WTC11 (cell line): ENCODE measurements at places on chromosomes 5 and 9.

DNA sequence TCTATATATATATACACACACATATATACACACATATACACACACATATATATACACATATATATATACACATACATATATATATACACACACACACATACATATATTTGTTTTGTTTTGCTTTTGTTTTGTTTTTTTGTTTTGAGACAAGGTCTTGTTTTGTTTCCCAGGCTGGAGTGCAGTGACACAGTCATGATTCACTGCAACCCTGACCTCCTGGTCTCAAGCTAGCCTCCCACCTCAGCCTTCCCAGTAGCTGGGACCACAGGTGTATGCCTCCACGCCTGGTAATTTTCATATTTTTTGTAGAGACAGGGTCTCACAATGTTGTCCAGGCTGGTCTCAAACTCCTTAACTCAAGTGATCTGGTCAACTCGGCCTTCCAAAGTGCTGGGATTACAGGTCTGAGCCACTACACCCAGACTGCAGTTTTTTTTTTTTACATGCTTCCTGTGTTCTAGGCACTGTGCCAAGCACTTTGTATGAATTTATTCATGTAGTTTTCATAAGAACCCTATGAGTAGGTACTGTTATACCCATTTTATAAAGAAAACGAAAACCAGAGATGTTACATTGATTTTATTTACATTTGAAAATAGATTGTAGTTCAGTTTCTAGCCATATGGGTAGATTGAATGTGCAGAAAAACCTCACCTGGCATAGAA, 120.7 kb downstream of the PBX3 start:
- DNase-seq, result no peak

DNA sequence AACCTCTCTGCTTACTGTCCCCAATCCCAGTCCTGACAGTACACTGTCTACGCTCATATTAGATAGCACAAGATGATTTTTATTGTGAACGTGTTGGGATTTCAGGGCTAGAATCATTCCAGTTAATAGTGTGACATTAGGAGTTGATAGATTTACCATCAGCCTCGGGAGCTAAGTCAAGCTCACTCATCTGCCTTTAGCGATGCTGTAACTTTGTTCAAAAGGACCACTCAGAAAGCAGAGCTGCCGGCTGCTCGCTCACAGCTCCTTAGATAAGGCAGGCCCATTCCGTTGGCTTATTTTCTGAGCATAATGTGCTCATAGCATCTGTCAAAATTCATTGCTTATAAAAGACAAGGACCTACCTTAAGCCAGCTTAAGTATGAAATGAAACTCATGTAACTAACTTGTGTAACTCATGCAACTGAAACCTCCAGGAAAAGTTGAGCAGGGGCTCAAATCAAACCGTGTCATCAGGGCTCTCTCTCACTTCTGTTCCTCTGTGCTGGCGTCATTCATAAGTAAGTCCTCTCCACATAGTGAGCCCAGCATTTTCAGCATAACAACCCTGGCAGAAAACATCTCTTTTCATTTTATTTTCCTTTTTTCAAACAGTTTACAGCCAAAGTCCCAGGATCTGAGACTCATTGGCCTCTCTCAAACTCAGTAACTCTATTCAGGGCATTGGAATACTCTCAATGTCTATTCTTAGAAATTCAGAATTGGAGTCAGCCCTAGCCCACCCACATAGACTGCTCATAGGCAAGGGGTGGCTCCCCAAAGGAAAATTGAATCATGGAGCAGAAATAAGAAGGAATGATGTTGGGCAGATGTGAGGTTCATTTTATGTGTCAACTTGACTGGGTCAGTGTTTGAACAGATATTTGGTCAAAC, 208.8 kb downstream of the MAN2A1 start:
- DNase-seq, result no peak

DNA sequence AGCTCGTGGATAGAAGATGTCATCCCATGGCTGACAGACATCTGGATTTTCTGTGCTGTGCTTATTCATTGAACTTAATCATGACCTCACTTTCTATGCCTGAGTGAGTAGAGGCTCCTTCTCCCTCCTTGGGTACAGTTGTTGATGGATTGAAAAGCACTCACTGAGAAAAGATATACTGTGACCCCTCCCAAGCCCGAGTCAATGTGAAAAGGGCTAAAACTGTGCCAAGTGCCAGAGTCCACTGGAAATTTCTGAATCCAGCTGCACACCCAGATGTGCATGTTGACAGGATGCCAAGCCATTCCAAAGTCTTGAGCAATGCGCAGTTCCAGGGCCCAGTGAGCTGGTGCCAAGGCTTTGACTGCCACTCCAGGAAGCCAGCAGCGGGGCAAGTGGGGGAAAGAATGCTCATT, 473.0 kb downstream of the NTRK2 start:
- no peak for DNase-seq

DNA sequence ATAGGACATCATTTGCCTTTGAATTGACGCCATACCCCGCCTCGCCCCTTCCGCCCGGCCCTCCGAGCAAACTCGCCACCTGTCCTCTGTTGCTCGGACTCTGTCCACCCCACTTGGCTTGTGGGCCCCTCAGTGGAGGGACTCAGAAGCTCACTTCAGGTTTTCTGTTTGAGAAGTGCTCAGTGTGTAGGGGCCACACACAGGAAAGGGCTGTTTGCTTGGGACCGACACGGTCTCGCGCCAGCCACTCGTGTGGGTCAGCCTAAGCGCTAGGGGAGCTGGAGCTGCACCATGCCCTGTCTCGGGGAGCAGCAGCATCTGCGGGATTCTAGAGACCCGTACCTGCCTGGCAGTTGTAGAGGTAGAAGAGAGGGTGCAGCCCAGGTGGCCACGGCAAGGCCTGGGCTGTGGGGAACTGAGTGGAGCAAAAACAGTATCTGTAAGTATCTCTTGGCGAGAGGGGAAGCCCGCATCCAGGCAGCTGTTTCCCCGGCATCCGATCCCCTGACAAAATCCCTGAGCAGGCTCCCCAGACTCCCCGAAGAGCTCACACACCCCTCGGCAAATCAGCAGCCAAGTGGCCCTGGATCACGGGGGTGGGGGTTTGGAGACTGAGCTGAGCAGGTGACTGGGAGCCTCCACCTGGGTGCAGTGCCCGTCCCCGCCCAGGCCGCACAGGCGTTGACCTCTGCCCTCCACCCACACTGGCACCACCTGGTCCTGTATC, 52.2 kb downstream of the COL5A1 start:
- no peak for DNase-seq

- no peak for DNase-seq
Observed at GRCh38 chr9:81729135-81729534, 39.8 kb upstream of the TLE1 start.

DNA sequence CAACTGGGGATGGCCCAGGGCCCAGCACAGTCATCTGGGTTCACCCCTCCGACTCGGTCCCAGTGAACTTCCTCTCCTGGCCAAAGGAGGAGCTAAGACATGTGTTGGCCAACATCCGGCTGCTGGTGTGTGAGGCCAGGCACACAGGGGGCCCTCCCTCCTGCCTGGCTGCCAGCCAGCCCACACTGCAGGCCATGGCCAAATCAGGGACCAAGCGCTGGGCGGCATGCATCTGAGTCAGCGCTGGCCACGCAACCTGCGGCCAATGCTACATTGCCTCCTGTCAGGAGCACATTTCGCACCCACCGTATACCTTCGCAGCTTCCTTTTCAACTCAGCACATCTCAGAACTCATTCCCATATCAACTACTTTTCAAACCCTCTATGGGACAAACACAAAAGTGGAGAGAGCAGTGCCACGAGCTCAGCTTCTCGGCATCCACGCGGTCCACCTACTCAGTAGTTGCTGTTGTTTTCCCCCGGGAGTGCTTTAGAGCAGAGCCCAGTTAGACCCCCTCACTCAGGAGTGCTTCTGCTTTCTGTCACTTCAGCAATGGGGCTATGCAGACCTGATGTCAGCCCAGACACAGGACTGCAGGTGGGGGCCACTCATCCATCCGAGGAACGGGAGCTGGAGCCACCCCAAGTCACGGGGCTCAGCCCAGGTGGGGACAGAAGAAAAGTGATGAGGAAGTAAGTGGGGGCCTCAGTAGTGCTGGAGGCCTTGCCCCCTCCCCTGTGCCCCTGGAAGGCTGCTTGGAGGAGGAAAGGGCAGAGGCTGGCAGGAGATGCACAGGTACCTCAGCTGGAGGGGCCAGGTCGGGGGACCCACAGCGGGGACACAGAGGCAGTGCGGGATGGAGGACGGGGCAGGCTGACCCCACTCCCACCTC, 13.9 kb downstream of the NINJ1 start:
- DNase-seq, result peak; percentile 42

DNA sequence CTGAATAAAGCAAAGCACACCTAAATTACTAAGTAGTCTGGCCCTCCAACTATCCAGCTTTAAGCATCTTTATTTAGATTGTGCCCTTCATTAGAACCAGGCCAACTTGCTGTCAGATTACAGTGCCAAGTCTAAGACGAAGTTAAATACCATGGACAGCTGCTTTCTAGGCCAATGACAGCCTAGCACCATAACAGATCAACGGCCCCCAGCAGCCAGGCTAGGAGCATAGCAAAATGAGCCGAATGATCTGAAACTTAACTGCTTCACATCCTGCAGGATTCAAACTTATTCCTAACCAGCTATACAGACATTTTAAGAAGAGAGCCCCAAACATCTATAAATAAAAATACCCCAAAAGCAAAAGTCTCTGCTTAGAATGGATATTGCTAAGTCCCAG, 6.8 kb downstream of the SLC24A2 start:
- DNase-seq, result no peak

DNA sequence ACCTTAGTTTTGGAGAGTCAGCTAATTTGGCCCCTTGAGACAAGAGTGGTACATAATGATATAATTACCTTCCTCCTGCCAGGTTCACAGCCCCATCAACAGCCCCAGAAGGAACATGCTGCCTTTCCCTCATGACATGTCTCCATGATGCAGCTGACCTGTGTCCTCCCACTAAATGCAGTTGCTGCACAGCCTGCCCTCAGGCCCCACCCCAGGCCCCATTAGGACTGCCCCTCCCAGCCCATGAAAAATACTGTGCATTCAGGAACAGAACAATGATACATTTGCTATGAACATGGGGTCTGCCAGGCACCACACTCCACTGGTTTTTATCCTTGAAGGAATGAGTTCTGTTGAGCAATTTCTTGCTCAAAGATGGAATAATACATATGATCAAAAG, 176.4 kb downstream of the C5orf15 start:
- DNase-seq, result no peak

DNA sequence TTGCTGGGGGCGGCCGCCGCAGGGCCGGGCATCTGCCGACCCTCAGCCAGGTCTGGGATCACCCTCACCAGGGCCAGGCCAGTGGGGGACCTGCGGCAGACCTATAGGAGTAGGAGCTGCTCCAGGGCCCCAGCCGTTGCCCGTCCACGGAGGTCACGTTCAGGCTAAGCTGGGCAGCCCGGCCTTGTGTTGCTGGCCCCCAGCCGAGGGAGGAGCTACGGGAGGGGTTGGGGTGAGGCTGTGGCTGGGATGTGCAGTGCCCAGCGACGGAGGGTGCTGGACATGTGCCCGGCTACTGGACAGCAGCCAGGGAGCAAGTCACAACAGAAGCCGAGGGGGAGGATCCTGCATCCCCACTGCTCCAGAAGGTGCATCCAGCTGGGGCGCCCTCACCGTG, 39.6 kb upstream of the SLC6A19 start:
- DNase-seq, result no peak

- DNase-seq, result no peak
Observed at GRCh38 chr5:4330327-4330726, 734.7 kb downstream of the IRX1 start.

GRCh38 chr5:153755913-153756500, 265.5 kb downstream of the GRIA1 start:
- no peak for DNase-seq

GRCh38 chr5:68196876-68197275, 18.7 kb upstream of the PIK3R1 start:
- no peak for DNase-seq

GRCh38 chr5:113035096-113035495, 58.5 kb downstream of the DCP2 start:
- no peak for DNase-seq

DNA sequence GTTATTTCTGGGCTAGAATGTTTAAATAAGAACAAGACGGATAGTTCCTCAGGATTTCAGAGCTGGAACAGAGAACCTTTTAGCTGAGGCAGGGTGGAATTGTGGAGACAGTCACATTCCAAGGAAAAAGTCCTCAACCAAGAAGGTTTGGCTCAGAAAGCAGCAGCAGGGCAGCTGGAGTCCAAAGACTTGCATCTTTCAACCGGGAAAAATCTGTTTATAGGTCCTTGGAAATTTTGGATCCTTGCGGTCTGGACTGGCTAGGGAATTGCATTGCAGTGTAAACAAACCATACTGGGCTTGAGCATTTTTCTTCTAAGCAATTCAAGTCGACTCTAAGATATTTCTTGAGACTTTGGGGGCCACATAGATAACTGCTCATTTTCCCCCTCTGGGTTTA, 40.8 kb upstream of the HMHB1 start:
- no peak for DNase-seq

GRCh38 chr5:73454379-73455036, 5.9 kb upstream of the FOXD1 start:
- peak; percentile 83 for DNase-seq

DNA sequence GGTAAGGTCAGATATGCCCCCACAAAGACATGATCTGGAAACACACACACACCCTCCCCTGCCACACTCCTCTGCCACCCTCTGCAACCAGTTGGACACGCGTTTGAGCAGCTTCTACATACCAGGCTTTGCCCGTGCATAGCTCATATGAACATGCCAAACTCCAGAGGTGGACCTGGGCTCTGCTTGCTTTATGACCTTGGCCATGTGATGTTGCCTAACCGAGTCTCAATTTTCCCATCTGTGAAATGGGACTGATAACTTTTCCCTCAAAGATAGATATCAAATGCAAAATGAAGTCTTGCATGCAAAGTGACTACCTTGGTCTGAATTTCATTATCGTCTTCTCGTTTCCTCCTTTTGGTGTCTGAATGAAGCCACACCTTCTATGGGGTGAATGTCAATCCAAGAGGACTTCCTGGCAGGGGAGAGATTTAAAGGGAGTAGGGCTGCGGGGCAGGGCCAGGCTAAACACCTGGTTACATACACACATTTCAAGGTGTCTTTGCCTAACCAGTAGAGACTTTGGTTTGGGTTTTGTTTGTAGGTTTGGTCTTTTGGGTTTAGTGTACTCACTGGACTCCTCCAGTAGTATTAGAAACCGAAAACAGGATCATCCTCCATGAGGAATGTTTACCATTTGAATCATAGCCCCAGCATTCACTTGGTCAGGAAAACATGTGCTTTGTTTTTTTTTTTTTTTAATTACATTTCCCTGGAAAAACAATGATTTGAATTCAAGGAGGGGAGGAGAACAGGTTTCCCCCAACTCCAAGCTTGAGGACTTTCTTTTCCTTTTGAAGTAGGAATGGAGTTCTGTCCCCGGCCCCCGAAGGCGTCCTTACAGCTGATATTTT, 63.2 kb downstream of the COL27A1 start:
- no peak for DNase-seq
